H7 (cell line): ENCODE measurements at places on chromosomes 2 and 18. TPM values are rescaled to one million over a fixed set of nuclear protein-coding genes. Genes with fewer than 3 reads are reported as not detected.

Gene PROM2
- total RNA-seq: 1.1 and 1.8 TPM in 2 replicates

- DNase-seq: no peak
Observed at GRCh38 chr18:3605486-3605952, 155.5 kb downstream of the TGIF1 start.

DNA sequence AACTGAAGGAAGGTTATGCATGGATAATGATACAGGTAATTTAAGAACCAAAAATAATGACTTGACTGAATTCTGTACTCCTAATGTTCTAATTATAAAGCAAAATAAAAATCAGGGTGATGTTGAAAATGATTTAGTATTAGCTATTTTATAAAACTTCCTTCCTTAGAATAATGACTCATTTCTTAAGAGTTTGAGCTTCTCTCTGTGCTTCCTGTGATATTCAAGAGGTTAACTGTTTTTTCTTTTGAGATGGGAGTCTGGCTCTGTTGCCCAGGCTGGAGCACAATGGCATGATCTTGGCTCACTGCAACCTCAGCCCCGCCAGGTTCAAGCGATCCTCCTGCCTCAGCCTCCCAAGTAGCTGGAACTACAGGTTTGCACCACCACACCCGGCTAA is 14.8 kb downstream of the HADHA start:
- no peak for DNase-seq

DNA sequence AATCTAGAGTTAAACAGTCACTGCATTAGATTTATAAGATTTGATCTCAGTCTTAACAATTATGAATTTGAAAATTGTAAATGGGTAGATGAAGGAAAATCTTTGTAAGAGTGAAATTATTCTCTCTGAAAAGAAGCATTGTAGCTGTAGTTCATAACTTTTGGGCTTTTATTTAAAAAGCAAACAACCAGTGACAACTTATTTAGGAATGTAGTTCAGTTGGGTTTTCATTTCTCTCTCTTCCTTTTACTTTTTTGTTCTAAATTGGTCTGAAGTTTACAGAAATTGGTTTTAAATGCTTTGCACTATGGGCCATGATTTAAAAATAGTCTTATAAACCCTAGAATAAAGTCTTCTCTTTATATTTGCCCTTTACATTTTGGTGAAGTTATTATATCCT is 296.6 kb downstream of the GULP1 start:
- DNase-seq: no peak

Gene TXNDC2
- total RNA-seq: not detected in 2 replicates

DNA sequence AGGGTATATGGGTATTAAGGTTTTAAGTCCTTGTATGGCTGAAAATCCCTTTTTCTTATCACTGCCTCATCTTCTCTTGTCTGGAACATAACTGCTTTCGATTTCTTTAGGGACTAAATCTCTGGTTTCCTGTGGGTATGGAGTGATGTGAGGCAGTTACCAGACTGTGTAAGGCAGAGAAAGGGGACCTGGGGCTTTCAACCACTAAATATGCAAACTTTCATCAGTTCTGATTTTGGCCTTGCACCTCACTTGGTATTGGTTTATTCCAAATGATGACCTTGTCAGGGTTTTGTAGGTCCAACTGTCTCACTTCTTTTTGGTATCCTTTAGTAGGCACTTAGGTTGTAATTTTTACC is 9.3 kb downstream of the MAP4K4 start:
- DNase-seq: no peak

DNA sequence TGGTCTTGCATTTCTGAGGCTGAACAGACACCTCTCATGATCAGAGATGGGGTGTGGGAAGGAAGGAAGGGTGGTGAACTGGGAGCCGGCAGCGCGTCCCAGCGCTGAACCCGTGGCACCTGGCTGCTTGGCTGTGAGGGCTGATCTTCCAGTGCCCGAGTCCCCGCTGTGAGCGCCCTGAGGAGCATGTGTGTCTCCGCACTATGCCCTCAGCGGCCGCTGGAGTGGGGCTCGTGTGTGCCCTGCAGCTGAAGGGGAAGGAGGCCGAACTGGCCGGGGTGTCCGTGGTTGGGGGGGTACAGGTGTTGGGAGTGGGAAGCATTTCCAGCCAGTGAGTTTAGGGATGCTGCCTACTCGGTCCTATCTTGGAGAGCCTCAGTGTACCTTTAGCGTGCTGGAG is 82.2 kb downstream of the LDLRAD4 start:
- no peak for DNase-seq

DNA sequence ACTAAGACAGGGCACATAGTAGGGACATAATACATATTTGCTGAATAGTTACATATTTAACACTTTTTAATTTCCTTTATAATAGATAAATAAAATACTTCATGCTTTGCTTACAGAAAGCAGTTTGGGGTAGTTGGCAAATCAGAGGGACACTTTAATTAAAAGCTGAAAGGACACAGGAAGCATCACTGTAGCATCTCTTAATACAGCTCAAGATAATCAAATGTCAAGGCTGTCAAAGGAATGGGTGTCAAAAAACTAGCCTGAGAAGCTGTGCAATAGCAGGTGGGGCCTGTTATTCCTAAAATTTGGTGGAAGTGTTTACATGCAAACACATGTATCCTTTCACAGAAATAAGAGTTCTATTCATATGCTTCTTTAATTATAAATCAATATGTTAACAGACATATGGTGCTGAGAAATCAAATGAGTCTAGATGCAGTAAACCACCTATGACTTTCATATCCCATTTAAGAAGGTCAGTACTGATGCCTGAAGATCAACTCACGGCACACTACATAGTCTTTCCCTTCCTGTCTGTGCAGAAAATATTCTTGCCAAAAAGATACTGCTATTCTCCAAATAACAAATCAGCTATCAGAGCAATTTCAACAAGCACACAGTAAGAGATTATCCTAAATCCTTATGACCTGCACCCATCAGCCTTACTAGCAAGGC is 174.6 kb downstream of the STK39 start:
- no peak for DNase-seq

- no peak for DNase-seq
Observed at GRCh38 chr18:78503129-78503528, 476.5 kb upstream of the SALL3 start.

DNA sequence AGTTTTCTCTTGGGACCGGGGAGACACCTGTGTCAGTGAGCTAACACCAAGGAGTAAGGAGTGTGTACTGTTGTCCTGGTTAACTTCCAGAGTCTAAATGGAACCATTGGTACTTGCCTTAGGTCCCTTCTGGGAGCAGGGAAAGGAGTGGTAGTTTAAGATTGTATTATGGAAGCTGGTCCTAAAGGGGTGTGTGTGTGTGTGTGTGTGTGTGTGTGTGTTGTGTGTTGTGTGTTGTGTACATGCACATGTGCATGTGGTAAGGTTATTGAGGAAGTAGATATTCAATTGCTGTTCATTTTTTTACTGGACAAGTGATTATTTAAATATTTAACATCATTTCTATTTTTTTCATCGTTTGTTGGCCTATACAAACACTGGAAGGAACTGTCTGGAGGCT is 1.4 kb downstream of the APLF start:
- DNase-seq: no peak

Gene SCN3A
- not detected in 2 replicates for total RNA-seq

Gene NEU4
- total RNA-seq: 0.41 TPM in 1 of 2 replicates, not detected in the other

DNA sequence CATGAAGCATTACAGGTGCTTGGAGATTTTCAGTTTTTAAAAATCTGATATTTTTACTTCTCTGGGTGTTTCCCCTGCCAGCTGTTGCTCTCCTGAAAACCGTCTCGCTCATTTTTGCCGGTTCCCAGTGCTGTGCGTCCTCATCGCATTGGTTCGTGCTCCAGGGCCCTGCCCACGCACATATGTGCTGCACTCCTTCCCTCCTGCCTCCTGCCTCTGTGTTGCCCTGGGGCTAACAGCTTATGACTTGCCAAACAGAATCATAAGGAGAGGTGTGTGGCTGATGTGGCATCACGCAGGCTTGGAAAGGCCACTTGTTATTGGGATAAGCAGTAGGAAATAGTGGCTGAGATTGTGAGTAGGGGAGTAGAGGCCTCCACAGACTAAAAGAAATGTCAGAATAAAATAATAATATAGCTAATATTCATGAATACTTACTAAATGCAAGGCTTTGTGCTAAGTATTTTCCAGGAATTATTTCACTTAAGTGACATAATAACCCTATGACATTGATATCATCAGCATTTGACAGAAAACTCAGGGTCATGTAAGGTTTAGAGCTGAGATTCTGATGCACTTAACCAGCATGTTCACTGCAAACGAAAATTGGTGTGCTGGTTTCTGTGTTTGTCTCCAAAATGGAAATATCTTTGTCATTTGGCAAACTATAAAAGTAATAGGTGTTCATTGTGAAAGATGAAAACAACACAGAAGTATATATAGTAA is 53.5 kb downstream of the SLC4A1AP start:
- no peak for DNase-seq

DNA sequence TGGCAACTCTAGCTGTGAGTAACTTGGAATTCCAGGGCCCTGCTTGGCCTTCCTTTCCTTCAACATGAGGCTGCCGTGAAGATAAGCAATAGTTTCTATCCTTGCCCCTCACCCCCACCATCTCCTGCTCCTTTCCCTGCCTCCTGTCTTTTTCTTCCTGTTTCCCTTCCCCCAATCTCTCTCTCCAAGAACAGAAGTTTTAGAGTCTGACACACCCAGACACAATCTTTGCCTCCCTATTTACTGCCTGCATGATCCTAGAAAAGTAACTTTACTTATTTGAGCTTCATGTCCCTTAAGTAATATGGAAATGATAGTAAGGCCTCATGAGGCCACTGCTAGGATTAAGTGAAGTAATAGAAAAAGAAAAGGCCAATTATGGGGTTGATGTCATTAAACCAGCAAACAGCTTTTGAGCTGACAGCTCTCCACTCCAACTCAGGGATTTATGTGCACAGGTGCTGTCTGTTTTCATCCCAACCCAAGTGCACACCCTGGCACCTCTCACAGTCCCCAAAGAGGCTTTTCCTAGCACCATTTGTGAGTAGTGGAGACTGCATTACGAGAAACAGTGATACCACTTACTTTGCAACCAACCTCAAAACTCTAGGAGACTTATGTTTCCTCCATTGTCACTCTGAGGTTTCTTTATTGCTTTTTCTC is 123.7 kb upstream of the SIX3 start:
- DNase-seq: no peak

DNA sequence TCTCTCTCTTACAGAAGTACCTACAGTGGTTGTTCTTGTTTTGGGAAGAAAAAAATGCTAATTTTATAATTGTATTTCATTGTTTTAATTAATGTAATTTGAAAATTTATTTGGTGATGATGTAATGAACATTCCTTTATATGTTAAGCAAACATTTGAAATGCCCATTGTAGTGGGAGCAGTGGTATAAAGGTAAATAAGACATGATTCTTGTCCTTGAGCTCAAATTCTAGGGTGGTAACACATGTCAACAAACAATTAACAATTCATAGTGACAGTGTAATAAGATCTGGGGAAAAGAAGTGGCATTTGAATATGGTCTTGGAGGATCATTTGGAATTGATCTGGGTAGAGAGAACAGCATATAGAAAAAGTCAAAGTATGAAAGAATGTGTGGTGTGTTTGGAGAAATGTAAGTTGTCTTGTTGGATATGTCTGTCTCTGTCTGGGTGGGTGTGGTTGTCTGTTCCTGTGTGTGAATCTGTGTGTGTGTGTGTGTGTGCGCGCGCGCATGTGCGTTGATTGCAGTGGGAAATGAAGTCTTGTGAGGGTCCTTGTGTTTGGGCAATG is 5.8 kb downstream of the PTPN4 start:
- DNase-seq: no peak

DNA sequence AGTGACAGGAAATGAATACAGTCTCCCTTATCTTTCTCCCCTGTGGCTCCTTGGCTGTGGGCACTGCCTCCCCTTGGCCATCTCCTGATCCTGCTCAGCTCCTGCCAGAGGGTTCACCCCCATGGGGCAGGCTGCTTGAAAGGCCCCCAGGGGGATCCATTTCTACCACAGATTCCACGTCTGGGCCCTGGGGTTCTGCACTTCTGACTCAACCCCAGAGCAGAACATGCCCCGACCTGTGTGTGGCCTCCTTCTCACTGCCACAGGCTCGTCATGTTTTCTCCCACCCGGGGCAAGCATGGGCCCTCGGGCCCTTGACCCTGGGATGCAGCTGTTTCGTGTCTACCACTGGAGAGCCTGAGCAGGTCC is 122.2 kb downstream of the ACKR3 start:
- no peak for DNase-seq

GRCh38 chr2:100309311-100309710 is 13.0 kb downstream of the LONRF2 start:
- DNase-seq: no peak

GRCh38 chr2:158781353-158781961 is 13.7 kb upstream of the DAPL1 start:
- peak; percentile 26 for DNase-seq

GRCh38 chr2:74910245-74910644 is 48.2 kb upstream of the POLE4 start:
- DNase-seq: no peak

DNA sequence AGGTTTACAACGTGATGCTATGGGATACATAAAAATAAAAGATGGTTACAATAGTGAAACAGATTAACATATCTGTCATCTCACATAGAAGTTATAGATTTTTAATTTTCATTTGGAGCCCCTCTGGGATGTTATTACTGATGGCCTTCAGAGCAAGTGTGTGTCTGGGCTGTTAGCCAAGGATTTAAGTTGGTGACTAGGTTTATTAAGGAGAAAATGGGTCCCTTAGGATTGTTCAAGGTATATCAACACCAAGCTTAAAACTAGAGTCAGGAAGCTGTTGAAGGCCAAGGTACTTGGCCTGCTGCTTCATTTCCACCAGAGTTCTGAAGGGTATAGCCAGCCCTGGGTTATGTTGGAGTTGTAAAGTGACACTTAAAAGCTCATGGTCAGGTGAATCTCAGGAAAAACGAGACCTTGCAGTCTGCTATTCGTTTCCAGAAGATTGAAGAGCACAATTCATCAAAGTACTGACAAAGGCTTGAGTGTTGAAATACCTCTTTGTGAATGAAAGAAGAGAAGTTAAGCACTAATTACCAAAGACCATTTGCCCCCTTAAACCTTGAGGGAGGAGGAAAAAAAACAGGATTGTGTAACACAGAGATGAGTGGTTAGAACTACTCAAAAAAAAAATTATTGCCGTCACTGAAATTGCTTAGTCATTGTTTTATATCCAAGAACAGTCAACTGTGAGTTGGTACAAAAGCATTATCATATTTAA is 48.4 kb downstream of the MAP2 start:
- DNase-seq: no peak

Gene CHN1
- 30.4 and 37.9 TPM in 2 replicates for total RNA-seq

- no peak for DNase-seq
Observed at GRCh38 chr18:36862182-36862581, 33.3 kb downstream of the KIAA1328 start.

Gene WNT6
- total RNA-seq: not detected in 2 replicates

- peak; percentile 87 for DNase-seq
Observed at GRCh38 chr2:224433442-224433841, 31.5 kb upstream of the FAM124B start.

Gene CNGA3
- 0.10 TPM in 1 of 2 replicates, not detected in the other for total RNA-seq

- DNase-seq: no peak
Observed at GRCh38 chr2:142997231-142997630, 119.8 kb downstream of the KYNU start.

DNA sequence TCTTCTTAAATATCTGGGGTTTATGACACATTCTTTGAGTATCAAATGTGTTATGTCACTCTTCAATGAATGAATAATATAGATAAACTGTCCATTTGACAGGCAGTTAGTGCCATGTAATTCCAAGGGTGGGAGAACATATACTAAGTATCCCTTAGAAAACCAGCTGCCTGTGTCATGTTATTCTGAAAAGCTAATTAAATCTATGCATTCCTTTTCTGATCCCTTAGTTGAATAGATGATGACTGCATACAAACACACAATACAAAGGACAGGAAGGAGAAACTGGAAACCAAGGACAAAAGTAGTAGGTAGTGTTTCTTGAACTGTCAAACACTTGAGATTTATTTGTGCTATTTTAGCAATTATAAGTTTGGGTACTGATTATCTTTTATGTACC is 8.3 kb downstream of the ARHGAP28 start:
- no peak for DNase-seq

Gene MC2R
- total RNA-seq: not detected in 2 replicates
